ENCODE measurements at places on chromosomes 12 and 14.

- no peak for DNase-seq
These were observed 282.8 kb downstream of the CEP128 start for GRCh38 chr14:80658733-80659132.

DNA sequence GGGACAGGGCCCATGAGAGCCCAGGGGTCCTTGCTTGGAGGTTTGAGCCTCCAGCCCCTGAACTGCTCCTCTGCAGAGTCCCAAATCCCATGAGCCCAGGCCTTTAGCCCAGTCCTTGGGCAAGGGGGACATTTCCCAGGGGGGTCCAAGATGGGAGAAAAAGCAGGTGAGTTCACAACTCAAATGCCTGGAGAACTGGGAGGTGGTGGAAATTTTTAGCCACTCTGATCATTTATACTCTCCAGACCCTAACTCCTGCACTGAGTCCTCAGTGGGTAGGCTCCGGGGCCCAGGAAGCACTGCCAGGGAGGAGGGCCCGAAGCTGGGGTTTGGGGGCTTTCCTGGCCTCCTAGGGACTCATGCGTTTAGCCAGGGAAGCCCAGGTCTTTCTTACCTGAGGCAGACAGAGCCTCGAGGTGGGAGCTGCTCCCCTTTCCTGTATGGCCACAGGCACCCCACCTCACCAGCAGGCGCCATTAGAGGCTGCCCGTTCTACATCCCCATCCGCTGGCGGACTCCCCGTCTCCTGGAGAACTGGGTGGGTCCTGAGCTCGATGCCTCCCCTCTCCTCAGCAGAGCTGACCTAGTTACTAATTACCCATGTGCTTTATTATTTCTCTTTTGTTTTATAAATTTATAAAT is 998 bp downstream of the HNF1A start:
- no peak for DNase-seq

- DNase-seq, result no peak
These were observed 111.1 kb downstream of the ERGIC2 start for GRCh38 chr12:29269706-29270408.

- no peak for DNase-seq
These were observed 12.2 kb upstream of the CCDC60 start for GRCh38 chr12:119322301-119322723.

- no peak for DNase-seq
These were observed 4.4 kb upstream of the CTDSP2 start for GRCh38 chr12:57850854-57851430.

GRCh38 chr12:127648321-127648720 is 618.6 kb upstream of the TMEM132C start:
- DNase-seq, result no peak

DNA sequence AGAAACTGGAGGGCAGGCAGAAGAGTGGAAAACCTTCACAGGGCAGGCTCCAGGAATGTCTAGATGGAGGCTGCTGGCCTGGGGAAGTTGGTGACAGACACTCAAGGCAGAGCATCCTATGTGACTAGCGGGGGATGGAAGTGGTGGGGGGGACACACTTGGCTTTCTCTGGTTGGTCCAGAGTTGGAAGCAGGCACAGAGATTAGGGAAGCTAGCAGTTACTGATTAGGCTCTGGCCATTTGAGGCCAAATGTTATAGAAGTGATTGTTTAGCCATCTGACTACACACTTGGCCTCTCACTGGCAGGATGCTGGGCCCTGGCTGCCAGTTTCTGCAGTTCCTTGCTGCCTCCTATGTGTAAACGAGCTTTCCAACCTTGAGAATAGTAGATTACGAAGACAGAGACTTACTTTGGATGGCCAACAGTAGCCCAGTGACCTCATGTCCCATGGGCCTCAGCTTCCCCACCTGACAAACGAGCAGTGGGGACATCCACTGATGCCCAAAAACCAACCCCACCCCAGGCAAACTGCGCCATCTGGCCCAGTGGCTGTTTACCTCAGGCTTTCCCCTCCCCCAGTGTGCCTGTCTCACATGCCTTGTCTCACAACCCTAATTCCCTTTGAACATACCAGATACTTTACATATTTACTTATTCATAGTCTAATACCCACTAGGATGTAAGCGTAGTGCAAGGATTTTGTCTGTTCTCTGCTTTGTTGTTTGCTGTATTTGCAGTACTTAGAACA is 102.7 kb downstream of the PAPLN start:
- DNase-seq, result no peak

DNA sequence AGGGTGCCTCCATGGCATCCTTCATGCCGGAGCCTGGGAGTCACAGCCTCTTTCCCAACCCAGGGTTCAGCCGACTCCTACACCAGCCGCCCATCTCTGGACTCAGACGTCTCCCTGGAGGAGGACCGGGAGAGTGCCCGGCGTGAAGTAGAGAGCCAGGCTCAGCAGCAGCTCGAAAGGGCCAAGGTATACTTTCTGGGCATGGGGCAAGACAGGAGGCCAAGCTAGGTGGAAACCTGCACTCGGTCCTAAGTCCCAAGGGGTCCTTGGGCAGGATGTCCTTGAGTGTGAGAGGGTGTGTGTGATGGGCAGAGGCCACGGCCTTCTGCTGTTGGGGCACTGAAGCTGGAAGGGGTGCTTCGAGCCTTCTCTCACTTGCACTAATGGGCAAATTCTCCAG is 5.0 kb downstream of the CACNB3 start:
- DNase-seq, result no peak

- DNase-seq, result peak; percentile 60
These were observed 19.0 kb upstream of the GPRC5A start for GRCh38 chr12:12872139-12872933.

DNA sequence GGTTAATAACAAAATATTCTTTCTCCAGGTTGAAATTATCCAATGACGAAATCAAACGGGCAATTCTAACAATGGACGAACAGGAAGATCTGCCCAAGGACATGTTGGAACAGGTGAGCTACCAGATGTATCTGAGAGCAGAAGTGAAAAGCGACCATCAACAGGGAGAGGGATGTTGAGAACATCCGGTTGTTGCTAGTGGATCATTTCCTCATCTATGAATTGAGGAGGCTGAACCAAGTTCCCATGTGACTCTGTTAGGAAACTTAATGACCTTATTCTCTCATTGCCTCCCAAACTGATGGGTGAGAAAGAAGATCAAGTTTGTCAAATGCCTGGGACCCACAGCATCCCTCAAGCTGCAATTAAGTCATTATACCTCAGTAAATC is 117.7 kb downstream of the GPR135 start:
- DNase-seq, result no peak

DNA sequence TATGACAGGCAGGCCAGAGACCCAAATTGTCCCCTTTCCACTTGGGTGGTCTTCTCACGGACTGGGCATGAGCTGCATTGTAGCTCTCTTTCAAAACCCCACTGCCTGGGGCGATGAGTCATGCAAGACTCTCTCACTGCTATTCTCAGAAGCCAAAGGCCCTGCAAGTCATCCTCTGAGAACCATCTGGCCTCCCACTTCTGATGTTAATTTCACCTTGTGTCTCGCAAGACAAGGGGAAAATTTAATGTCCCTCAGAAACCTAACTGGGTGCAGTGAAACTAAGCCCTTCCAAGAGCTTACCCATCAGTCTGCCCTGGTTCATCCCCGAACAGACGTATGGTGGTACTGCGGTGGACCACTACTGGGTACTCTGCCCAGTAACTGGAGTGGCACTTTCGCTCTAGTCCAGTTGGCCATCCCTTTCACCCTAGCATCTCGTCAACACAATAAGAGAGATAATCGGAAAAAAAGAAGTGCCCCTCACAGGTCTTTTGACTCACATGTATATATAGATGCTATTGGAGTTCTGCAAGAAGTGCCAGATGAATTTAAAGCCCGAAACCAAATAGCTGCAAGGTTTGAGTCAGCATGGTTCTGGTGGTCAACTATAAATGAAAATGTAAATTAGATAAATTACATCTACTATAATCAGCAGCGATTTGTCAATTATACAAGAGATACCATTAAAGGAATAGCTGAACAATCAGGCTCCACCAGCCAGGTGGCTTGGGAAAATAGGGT is 31.3 kb upstream of the LALBA start:
- no peak for DNase-seq

GRCh38 chr14:31200702-31200990 is 6.9 kb downstream of the HECTD1 start:
- no peak for DNase-seq

DNA sequence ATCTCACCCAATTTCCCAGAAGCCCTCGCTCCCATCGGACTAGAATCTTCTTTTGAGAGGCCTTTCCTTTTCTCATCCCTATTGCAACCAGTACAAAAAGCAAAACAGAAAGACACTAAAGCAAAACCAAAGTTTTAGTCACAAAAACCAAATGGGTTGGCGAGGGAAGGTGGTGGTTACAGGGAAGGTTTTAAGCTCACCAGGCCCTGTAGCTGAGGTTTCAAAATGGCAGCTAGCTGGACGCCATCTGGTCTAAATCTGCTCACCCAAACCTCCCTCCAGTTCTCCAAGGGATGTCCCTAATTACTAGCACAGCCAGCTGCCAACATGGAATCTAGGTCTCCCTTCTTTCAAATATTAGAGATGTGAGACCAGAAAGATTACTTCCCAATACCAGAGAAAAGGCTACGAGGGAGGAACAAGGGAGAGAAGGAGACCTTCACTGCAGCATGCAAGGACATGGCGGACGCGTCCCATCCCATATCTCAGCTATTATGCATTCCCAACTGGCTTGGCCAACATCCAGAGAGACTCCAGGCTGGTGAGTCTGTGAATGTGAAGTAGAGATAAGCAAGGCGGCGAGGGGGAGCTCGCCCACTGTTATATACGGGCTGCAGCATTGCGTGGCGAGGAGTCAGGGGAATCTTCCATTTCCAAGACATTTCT is 70.8 kb downstream of the DPF3 start:
- DNase-seq, result no peak
